ENCODE measurements at places on chromosomes 12 and 14.

DNA sequence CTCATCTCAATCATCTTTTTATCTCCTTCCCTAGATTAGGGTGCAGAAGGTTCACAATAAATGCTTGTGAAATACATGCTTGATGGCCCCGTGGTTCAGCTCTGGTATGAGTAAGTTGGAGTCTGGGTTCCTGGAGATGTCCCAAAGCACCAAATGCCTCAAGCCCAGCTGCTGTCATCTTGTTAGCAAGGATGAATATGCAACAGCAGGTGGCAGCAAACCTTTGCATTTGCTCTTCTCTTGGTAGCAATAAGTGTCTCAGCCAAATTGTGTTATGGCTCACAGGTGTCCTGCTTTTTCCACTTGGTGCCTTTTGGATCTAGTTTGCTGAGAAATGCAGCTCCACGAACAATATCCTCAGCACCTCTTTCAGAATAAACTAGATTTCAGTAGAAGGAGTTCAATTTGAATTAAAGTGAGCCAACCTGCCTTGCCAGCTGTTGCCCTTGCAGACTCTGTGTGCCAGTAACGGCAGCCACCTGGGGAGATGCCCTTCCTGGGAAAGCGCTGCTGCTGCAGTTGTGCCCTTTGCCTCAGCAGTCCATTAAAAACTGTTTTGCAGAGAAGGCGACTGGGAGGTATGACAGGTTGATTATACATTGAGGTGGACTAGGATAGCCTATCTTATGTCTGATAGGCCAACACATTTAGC lies 417.3 kb downstream of the SNAPC1 start:
- no peak for DNase-seq

- DNase-seq: no peak
Observed at GRCh38 chr12:115255962-115256361, 572.0 kb upstream of the TBX3 start.

- DNase-seq: no peak
Observed at GRCh38 chr12:69324797-69325466, 23.2 kb upstream of the LYZ start.

DNA sequence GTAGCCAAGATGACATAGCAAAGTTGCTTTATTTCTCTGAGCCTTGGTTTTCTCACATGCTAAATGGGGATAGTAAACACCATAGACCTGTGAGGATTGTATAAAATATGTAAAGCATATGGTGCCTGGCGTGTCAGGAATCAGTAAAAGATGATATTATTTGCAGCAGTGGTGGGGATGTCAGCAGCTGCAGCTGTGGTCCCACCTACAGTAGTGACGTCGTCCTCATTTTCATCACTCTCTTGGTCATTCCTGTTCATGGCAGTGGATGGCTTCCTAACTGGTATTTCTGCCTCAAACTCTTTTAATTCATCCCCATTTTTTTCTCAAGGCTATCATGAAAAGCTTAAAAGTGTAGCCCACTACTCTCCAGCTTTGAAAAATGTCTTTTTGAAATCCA lies 12.1 kb downstream of the BMAL2 start:
- no peak for DNase-seq

DNA sequence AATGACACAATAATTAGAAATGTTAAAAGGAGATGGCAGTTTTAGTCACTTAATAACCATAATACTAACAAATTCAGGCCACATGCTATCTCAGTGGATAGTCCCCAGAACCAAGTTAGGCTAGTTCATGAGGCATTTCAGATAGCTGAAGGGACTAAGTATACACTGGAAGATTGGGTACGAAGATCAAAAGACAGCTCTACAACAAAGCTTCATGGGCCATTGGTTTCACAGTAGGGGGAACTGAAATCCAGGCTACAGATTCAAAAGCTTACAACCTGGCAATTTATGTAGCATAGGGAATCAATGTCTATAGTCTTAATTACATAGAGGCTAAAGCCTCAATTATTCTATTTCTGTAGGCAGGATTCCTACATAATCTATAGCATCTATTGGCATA lies 343.0 kb downstream of the RGS6 start:
- DNase-seq: no peak

DNA sequence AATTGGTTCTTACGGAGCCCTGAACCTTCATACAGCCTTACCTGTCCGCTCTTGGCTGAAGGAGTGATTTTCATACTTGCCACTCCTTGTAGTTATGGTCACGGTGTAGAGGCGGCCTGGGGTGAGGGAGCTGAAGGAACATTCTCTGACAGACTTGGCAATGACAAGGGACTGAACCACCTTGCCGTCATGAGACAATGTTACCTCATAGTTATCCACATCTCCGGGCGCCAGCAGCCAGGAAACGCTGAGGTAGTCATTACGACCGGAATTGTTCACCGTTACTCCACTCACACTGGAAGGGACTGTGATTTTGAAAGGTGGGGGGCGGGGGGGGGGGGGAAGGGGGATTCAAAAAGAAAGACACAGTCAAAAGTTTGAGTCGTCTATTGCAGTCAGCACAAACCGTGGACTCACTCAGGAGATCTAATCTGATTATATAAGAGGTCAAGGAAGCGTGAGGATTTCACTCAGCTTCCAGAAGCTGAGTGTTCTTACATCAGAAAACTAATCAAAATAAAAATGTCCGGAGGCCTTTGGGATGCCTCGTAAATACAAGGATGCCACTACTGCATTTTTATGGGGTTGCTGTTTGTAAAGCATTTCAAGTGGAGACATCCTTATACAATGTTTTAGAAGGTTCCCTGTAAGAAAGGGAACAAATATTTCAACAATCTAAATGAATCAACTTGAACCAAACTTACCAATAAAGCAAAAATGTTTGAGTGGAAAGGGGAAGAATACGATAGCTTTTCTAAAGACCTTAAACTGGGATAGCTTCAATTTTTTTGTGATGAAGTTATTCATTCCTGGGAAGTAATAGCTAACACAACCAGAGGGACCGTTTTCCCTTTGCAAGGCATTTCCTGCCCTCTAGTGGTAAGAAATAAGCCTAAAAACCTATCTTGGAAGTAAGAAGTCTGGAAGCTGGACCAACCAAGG lies 60.6 kb downstream of the PTPRB start:
- no peak for DNase-seq

- no peak for DNase-seq
Observed at GRCh38 chr14:81946834-81947798, 413.5 kb upstream of the SEL1L start.
